Activated T-helper 9 cell treated with anti-CD3 and anti-CD28 coated beads, Interleukin-2, amount 50 U/mL, for 16 hours (primary cell): ENCODE measurements at places on chromosomes 2 and 18.

DNA sequence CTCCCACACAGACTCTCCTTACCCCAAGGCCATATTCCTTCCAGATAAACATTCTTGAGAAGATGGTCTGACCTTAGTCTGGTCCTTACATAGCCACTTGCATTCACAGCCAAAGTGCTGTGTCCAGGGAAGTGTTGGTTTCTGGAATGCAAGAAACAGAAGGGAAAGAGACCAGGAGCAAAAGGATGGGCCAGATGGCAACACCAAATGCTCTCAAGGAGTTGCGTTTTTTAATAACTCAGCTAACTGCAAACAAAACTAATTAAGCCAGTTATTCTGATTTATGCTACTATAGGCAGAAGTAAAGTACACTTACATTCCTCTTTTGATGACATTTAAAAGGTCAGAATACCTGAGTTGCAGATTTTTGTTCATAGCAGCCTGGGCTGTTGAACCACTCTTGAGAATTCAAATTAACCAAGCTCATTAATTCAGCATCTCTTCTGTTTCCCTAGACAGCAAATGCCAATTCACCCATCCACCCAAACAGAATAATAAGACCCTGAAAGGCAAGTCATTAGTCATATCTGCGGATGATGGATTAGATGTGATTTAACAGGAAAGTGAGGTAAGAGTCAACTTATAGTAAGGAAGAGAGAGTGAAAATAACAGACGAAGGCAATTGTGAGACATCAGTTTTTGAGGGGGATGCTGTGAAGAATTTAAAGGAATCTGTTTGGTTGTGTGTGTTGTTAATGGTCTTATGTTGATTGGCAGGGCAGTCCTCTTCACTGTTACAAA is 18.8 kb downstream of the CCDC85A start:
- DNase-seq, result no peak

GRCh38 chr2:230552181-230552580 is 136.2 kb downstream of the SP100 start:
- no peak for DNase-seq

DNA sequence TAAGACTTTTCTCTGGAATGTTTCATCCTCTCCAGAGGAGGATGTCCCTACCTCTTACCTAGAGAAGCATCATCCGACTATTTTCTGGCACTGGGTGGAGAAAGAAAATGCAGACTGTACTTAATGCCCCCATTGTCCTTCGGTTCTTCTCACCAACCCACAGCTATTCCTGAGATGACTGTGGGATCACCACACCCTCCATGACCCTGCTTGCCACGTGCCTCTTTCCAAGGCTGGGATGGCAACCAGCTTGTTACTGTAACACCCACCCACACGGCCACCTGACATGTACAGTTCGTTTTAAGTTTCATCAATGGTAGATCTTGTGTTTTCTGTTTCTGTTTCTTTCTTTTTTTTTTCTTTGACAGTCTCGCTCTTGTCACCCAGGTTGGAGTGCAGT is 365.2 kb downstream of the FBXO15 start:
- no peak for DNase-seq

DNA sequence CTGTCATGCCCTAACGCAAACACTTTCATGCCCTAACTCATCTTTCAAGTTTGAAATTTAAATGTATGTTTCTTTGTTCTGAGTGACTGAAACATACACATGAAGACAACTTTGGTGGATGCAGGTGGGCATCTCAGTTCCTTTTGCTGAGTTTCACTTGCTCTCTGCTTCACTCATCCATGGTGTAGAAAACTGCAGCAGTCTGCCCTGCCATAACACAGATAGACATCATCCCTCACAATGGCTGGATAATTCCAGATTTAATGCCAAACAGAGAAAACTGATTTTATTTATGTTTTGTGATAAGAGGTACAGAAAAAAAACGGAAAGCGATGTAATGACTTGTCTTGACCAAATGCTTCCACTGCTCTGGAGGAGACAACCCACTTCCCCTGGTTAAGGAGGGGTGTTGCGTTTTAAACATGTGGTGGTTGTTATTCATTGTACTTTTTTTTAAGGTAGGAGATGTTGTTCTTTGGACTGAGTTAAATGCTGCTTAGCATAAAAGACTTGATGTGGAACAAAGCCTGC is 70.4 kb downstream of the RHBDD1 start:
- no peak for DNase-seq

GRCh38 chr2:96092951-96093350 is 23.4 kb downstream of the ADRA2B start:
- DNase-seq, result no peak

GRCh38 chr2:128442053-128442751 is 123.5 kb upstream of the HS6ST1 start:
- no peak for DNase-seq

DNA sequence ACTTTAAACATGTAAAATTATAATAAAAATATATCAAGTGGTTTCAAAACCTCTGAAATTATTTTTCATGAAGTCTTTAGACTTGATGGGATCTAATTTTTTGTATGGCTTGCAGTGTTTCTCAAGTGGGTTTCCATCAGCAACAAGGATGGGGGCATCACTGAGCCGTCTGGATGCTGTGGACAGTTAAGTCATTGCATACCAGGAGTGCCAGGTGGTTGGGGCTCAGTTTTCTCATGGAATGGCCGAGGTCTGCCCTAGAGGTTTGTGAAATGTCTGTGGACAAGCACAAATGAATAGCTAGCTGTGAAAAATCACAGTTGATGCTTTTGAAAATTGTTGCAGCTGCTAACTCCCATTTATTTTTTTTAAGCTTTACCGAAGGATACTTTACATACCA is 1.7 kb downstream of the PRELID3A start:
- no peak for DNase-seq

GRCh38 chr2:222782201-222782730 is 78.6 kb upstream of the ACSL3 start:
- DNase-seq, result no peak

GRCh38 chr2:205001300-205001966 is 456.2 kb downstream of the PARD3B start:
- DNase-seq, result no peak

DNA sequence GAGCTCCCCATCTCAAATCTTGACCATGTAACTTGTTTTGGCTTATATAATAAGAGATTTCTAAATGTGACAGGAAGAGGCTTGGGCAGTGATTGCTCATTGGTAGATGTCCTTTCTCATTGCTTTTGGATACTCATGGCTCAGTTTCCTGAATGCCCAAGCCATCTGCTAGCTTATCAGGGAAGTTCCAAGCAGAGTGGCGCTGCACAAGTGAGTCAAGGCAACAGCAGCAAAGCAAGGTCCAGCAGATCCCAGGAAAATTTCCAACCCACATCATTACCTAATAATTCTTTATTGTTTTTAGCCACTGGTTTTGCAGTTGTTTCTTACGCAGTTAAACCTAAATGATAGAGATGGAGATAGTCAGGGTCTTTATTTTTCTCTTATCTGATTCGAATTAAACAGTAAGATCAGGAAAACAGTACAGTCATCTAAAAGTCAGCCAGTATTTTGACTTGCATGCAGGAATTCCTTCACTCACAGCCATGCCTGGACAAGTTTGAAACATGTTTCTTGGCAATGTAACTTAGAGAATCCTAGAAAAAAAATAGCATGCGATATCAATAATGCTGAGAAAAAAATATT is 349.7 kb upstream of the TMEFF2 start:
- DNase-seq, result no peak

- DNase-seq, result no peak
These were observed 246.3 kb downstream of the TXNL1 start for GRCh38 chr18:56391931-56392590.

DNA sequence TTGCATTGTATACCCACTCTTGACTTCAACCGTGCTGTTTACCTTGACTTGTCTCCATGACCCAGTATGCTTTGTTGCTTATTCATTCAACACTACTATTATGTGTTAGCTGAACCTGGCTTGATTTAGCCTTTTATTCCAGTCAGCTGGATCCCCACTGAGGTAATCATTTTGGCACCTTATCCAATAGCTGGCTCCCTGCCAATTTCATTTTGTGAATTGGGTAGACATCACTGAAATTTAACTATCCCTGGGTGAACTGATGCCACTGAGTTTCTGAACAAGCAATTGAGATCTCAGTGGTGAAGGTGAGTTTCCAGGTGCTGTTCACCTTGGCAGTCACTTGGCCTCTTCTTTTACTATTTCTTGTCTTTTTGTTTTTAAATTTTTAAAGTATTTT is 584.3 kb downstream of the ADCYAP1 start:
- DNase-seq, result no peak

DNA sequence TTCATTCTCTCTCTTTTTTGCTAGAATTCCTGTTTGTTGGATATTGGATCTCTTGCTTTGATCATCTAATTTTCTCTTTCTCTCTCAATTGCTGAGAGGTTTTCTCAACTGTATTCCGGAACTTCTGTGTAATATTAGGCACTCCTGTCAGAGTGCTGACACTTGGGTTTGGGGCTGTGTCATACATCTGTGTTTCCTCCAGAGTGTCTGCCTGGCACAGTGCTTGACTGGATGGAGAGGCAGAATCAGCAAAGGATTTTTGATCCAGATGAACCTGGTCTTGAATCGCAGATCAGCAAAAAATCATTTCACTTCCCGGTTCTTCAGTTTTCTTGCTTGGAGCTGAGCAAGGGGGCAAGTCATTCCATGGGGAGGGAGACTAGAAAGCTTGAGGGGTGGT is 87.7 kb upstream of the CXCR4 start:
- no peak for DNase-seq

GRCh38 chr2:24374301-24374700 is 14.0 kb upstream of the ITSN2 start:
- DNase-seq, result no peak

GRCh38 chr18:74255131-74255616 is 36.6 kb downstream of the CYB5A start:
- DNase-seq, result no peak

GRCh38 chr2:171247741-171248662 is 87.3 kb upstream of the TLK1 start:
- DNase-seq, result no peak

DNA sequence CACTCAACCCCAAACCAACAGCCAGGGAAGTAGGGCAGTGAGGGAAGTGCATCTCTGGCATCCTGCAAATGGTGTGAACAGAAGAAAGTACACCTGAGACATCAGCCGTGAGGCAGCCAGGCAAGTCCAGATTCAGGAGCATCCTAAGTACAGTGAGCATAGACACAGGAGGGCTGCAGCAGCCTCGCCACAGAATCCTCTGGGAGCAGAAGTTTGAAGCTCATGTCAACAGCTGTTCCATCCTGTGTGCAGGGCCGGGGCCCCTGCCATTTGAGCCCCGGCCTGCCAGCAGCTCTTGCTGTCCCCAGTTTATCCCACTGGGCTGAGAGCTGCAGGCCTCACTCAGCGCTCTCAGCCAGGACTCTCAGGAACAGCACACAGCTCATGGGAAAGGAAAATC is 14.5 kb downstream of the LOXHD1 start:
- no peak for DNase-seq
